ENCODE measurements at places on chromosomes 11 and 22.

GRCh38 chr11:76890329-76890728 is 29.6 kb downstream of the ACER3 start:
- no peak for DNase-seq

GRCh38 chr11:66879583-66879982 is 22.7 kb downstream of the LRFN4 start:
- no peak for DNase-seq

DNA sequence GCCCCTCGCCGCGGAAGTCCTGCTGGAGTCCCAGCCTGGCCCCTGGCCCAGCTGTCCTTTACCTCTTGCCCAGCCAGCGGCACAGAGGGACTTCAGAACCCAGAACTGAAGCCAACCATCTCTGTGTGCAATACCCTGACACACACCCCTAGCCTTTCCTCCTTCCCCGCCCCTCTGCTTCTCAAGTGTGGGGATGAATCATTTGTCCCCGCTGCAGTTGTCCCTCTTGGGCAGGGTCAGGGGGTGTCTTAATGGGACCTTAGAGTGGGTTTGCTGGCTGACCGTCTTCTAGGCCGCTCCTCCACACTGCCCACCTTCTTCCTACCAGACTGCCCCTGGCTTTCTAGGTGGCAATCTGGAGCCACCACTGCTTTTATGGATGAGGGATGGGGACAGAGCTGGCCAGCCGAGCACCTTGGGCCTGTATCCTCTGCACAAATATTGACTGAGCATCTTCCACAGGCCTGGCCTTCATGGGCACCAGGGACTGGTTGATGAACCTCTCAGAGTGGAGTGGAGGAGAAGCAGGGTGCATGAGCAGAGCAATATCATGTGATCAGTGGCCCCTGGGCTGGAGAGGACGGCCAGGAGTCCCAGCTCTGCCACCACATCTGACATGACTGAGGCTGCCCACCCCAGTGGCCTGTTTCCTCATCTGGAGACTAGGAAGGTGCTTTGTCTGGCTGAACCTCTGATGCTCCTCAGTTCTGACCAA is 668 bp upstream of the CHST1 start:
- DNase-seq, result no peak

GRCh38 chr11:104254347-104254746 is 90.4 kb upstream of the PDGFD start:
- no peak for DNase-seq

GRCh38 chr11:33716243-33716642 is 15.6 kb upstream of the C11orf91 start:
- DNase-seq, result no peak

DNA sequence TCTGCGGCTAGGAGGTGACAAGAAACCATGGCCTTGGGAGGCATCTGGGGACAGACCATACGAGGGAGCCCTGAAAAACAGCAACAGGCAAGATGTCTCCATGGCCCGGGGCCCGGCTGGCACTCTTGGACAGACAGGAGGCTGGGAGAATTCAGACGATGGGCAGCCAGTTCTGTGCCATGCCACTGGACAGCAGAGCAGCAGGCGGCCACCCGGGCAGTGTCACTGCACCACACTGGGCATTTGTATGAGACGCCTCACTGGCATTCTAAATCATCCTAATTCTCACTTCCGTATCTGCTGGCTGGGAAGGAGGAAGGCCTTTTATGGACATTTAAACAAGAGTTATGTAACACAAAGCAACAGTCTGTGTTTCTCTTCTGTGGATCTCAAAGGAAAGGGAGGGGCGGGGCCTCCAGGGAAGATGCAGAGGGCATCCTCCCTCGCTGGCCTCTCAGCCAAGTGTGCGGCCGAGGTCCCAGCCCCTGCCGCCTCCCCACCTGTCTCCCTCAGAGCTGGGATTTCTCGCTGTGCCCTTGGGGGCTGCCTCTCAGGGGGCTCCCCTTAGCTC is 350.3 kb downstream of the SHANK2 start:
- no peak for DNase-seq

- DNase-seq, result no peak
These were observed 17.1 kb upstream of the SYTL2 start for GRCh38 chr11:85827748-85828639.
